ENCODE measurements at places on chromosomes 7 and 10. TPM values are rescaled to one million over a fixed set of nuclear protein-coding genes. Genes with fewer than 3 reads are reported as not detected.

CHN2 gene
- 1.2 TPM for total RNA-seq

CNPY1 gene
- total RNA-seq, result not detected

PDE1C gene
- not detected for total RNA-seq

ABCA13 gene
- not detected for total RNA-seq

DDC gene
- not detected for total RNA-seq

PLOD3 gene
- total RNA-seq, result 34.4 TPM

AKR1D1 gene
- total RNA-seq, result not detected

GALNT11 gene
- total RNA-seq, result 18.0 TPM

All from activated T-cell treated with anti-CD3 and anti-CD28 coated beads, Interleukin-2, amount 50 U/mL, for 72 hours (primary cell).